ENCODE measurements at places on chromosomes 7 and 10.

DNA sequence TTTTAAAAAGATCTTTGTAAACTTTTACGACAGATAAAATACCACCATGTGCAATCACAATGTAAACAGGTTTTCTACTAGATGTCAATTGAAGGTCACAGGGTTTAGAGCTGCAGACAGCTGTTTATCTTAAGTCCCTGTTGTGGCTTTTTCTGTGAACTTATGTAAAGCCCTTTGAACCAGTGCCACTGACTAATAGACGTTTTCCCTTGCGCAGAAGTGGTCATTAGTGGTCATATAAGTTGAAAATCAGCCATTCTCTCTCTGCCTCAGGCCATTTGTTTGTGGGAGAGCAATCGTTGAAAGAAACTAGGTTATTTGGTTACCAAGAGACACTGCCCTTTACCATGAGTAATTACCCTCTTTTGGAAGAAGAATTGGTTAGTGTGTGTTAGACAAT is 23.9 kb downstream of the CACNB2 start:
- no peak for DNase-seq

DNA sequence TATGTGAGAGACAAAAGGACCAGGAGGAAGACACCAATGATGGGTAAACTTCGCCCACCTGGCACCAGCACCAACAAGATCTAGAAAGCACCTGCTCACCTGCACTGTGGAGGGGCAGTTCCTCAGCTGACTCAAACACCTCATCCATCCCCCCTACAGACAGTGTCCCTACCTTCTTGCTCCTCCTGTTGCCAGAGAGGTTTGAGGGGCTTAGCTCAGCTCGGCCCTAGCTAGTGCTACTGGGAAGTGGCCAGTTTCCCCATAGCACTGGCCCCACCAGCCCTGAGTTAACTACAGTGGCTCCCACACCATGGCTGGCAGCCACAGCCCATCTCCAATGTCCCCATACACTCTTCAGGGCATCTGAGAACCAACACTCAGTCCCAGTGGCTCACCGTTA is 70.8 kb downstream of the GRID1 start:
- no peak for DNase-seq

- no peak for DNase-seq
Observed at GRCh38 chr10:72846238-72846637, 47.3 kb upstream of the OIT3 start.

DNA sequence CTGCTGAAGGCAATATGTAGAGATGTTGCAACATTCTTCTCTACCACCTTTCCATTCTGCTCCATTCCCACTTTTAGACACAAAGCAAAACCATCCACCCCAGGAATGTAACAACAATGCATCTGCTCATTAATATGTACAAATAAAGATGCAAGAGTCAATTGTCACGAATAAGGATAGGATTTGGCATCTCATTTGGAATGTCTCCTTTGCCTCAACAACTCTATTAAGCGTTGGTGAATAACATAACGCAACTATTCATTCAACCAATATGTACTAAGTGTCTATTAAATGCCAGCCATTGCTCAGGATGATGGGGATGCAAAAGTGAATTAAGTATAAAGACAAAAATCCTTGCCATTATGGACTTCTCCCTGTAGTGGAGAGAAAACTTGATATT is 152.1 kb downstream of the JAZF1 start:
- DNase-seq: no peak
